ENCODE measurements at places on chromosomes 11 and 22. TPM values are rescaled to one million over a fixed set of nuclear protein-coding genes. Genes with fewer than 3 reads are reported as not detected.

- DNase-seq: no peak
Measured at GRCh38 chr11:109706945-109707344, 285.0 kb downstream of the C11orf87 start.

Gene SLC22A9
- not detected for total RNA-seq

DNA sequence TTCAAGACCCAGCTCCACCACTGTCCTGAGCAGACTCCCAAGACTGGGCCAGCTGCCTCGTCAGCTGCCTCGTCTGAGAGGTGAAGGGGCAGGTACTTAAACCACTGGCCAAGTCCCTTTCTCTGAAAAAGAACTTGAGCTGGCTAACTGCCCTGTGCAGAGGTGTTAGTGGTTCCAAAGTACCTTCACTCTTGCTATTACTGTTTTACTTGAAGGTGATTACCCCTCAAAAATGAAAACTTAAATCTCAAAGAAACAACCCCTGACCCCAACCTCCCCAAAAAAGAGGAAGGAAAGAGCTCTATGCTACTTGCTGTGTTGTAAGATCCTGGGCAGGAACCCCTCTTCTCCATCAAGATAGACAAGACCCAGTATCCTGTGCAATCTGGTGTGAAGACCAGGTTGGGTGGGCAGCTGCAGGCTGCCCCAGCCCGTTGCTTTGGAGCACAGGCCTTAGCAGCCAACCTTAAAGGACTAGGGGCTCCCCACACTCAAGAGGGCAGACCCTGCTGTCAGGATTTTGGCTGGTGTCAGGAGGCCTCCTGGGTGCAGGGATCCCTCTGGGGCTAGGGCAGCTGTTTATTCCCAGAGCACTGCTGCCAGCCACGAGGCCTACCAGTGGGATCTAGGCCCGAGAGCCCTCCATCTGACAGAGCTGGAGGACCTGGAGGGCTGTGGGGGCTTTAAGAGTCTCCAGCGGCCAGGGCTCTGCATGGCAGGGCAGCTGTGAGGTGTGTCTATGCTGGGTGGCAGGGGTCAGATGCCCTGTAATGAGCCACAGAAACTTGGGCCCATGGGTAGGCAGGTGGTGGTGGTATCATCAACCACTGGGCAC, 13.0 kb downstream of the GUCD1 start:
- DNase-seq: no peak

- DNase-seq: no peak
Measured at GRCh38 chr11:70367071-70367470, 31.3 kb upstream of the CTTN start.

- DNase-seq: no peak
Measured at GRCh38 chr22:38655519-38656255, 505 bp downstream of the FAM227A start.

DNA sequence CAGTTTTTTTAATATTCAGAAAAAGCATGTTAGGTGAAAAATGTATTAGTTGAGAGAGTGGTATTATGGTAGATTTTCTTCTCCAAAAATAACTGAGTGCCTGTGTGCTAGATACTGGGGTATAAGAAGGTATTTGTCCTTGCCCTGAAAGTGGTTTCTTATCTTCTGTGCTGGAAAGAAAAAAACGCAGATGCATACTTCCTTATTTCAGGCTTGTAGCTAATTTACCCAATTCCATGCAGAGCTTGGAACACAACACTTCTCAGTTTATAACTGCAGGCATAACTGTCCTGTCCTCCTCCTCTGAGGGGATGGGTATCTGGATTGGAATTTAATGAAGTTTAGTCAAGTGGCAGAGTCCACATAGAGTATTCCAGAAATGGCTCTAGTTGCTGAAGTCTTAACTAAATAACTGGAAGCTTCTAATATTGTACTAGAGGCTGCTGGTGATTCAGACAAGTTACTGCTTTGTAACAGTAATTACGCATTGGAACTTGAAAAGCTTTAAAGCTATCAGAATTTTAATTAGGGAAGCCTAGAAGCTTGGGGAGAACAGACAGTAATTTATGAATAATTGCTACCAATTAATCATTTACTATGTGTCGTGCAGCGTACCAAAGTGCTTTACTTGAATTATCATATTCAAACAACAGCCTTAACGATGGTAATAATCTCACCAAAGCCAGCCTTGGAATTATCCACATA, 12.7 kb upstream of the C11orf91 start:
- DNase-seq: no peak

Gene CTSF
- not detected for total RNA-seq

DNA sequence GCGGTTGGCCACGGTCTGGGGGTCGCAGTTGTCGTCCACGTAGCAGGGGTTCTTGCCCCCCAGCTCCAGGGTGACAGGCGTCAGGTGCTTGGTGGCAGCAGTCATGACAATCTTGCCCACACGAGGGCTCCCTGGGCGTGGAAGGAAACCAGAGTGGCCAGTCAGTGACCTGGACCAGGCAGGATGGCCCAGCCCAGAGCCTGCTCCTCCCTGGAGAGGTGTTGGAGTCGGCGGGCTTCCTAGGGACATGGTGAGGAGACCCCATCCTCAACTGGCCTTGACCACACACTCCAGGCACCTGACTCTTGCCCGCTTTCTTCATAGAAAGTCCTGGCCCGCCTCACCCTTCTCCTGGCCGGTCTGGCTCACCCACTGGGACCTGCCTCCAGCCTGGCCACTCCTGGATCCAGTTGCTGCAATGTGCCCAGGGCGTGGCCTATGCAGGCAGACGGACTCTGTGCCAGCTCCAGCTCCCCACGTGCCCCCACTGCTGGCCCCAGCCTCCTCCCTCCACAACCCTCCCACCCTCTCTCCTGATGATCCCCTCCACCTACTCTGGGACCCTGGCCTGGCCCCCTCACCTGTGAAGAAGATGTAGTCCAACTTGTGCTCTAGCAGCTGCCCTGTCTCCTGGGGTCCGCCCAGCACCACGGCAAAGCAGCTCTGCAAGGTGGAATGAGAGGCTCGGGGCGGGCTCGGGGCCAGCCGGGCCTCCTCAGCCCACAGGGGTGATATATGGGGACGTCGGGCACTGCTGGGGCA, 8.7 kb downstream of the ALDH3B2 start:
- DNase-seq: no peak

Gene CREBZF
- total RNA-seq: 34.2 TPM

DNA sequence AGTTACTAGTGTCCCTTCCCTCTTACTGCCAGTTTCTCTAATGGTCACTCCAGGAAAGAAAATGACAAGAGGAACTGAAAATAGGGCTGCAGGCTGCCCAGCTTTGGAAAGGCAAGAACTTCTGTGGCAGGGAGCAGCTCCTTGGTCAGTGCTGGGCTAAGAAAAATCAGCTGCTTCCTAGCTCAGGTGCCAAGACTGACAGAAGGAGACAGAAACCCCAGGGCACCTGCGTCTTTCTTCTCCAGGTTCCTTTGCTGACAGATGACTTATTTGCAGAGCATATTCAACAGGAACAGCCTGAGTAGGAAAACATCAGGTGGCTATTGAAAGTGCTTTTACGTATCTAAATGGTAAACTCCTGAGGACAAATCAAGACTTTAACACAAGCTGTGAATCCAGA, 25.4 kb downstream of the MAML2 start:
- DNase-seq: no peak

DNA sequence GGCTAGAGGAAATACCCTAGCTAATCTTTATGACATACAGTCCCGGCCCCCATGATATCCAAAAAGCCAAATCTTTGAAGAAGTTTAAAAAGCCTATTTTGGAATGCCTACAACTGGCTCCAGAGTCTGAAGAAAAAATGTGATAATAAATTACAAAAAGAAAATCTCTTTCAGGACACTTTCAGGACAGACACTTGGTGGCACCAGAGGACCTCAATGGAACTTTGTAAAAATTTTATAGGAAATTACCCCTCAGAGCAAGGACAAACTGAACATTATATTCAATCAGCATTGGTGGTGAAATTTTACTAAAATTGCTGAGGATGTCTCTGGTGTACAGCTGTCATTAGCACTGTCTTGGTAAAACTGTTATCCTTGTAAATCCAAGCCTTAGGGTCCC, 81.0 kb downstream of the CCDC73 start:
- no peak for DNase-seq

DNA sequence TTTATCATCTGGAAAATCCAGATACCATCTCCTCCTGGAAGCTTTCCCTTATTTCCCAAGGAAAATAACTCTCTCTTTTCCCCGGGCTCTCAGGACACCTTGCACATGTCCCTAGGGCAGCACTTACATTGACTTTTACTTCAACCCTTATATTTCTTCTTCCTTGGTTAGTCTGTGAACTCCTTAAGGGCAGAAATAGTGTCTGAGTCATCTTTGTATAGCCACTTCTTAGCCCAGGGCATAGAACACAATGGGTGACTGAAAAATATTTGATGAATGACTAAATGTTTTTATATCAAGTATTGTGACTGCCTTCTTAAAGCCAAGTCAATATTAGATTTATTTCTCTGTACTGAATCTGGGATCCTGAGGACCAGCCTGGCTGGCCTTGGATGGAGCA, 45.4 kb upstream of the MYOD1 start:
- DNase-seq: no peak

GRCh38 chr11:64652586-64653387, 61.8 kb downstream of the SLC22A12 start:
- peak; percentile 62 for DNase-seq

Gene FDXACB1
- total RNA-seq: 0.30 TPM

DNA sequence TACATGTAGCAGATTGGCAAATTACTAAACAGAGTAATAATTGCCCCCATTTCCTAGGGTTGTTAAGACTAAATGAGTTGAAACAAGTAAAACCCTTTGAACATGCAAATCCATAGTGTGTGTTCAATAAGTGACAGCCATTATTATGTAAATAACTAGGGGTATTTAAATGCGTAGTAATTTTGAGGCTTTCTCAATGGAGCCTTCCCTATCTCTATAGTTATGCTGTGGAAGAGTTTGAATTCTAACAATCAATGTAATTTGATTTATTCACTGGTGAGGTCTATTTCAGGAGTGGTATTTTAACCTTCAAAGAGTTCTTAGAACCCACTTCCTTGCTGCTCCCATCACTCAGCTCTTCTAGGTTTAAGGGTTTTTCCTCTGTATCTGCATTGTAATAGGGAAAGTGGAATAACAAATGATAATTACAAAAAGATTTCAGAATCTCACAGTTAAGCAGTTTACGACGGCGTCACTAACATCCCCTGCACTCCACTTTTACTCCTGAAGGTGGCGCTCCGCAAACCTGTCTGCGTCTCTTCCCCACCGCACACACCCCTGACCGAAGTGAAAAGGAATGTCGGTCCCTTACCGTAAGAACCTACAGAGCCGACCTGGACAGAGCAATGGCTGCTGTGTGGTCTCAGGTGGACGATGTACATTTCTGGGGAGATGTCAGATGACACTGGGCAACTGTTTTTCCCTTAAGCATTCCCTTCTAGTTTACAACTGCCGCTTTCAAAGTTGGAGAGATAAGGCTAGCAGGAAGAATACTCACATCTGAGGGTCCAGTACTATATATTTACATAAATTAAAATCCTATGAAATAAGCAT, 80.8 kb downstream of the ZC3H12C start:
- no peak for DNase-seq

GRCh38 chr22:19179497-19180048, 1.0 kb upstream of the SLC25A1 start:
- peak; percentile 79 for DNase-seq

- no peak for DNase-seq
Measured at GRCh38 chr11:112363527-112363926, 102.9 kb upstream of the PLET1 start.

GRCh38 chr11:78567209-78567608, 7.5 kb downstream of the NARS2 start:
- peak; percentile 72 for DNase-seq

Gene FAT3
- total RNA-seq: 2.7 TPM

GRCh38 chr11:82960779-82961143, 59.2 kb downstream of the DDIAS start:
- no peak for DNase-seq

Measured in Caki2 (cell line).